ENCODE measurements at places on chromosomes 1 and 21. TPM values are rescaled to one million over a fixed set of nuclear protein-coding genes. Genes with fewer than 3 reads are reported as not detected.

DNA sequence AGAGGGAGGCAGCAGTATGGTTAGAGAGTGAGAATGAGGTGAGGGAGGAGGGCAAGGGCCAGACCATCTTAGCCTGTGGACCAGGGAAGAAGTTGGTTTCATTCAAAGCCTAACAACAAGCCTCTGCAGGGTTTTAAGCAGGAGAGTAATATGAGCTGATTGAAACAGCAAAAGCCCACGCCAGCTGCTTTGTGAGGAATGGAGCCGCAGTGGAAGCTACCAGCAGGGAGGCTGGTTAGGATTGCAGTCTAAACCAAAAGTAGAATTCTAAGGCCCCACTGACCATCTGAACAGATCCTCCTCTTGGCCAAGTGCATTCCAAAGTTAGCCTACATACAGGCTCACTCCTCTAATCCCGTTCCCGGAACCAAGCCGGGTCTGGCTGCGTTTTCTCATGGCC lies 44.8 kb downstream of the OLFML3 start:
- no peak for DNase-seq

GRCh38 chr1:55916481-55916880 lies 662.9 kb downstream of the PLPP3 start:
- no peak for DNase-seq

The KIF26B gene
- 1.1 TPM for total RNA-seq

DNA sequence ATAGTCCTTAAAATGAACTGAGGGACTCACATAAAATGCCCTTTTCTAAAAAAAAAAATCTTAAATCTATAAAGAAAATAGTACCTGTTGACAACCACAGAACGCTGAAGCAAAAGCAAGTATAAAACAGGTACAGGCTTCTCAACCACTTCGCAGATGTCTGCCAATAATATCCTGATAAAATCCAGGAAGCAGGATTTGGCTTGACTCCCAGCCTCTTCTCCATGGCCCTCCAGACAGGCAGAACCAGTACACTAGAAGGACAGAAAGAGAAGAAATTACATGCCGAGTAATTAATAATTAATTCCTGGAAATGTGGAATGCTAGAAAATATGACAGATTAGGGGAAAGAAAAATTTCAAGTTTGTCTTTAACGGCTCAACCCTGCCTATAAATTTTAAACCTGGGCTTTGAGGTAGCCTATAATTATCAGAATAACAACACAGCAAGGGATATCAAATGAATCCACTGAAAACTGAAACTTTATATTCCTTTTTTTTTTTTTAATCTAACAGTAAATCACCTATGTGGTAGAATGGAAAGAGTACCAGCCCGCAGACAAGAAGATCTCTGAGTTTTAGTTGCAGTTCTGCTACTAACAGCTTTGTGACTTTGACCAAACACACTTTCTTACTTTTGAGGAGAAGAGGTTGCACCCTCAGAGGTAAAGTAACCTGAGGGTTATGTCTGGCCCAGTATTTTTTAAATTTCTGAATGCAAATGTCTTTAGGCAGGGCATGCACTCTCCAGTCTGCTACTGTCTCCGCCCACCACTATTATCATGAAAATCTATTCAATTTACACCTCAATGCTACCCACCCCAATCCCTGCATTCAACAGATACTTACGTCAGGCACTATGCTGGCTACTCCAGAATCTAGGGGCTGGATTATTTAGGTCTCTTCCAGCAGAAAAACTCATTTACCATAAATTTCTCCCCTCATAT lies 2.7 kb downstream of the KIAA0319L start:
- no peak for DNase-seq

All from spleen (tissue), 13 donors.